ENCODE measurements at places on chromosomes 5 and 9. TPM values are rescaled to one million over a fixed set of nuclear protein-coding genes. Genes with fewer than 3 reads are reported as not detected.

DNA sequence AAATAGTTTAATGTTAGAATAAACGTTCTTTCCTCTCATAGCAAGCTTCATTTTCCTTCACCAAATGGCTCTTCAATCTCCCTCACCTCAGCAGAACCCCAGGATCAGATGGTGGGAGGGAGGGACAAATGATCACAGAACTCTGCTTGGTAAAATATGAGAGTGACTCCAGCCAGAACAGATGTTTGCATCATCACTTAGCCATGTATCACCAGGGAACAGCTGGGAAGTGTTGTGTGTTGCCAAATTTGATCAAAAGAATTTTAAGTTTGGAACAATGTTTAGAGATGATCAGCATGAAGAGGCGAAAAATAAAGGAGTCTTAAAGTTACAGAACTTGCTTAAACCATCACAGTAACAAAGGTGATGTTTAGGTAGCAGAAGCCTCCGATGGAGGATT, 115.7 kb downstream of the FRMD3 start:
- no peak for DNase-seq

DNA sequence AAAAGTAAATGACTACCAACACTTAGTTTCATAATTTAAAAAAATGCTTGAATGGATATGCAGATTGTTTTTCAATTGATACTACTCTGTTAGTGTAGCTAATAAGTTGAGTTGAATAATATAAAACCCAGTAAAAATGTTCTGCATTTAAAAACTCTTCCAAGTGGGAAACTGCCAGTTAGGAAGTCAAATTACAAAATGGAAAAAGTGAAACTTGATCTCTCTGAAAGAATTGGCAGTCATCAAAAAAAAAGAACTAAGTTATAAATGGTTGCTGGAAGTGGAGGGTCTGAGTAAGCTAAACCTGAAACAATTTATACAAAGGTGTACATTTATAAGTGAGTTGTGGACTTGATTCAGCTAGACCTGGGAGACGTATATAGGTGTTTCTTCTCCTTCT, 52.4 kb downstream of the VCAN start:
- DNase-seq = no peak

GRCh38 chr5:147303976-147304375, 69.2 kb downstream of the STK32A start:
- DNase-seq = no peak

GRCh38 chr5:76337953-76338451, 65.1 kb upstream of the IQGAP2 start:
- DNase-seq = peak; percentile 51

GRCh38 chr5:147483188-147483790, 26.6 kb downstream of the DPYSL3 start:
- DNase-seq = no peak

GRCh38 chr9:105246656-105247173, 2.3 kb downstream of the SLC44A1 start:
- no peak for DNase-seq

DNA sequence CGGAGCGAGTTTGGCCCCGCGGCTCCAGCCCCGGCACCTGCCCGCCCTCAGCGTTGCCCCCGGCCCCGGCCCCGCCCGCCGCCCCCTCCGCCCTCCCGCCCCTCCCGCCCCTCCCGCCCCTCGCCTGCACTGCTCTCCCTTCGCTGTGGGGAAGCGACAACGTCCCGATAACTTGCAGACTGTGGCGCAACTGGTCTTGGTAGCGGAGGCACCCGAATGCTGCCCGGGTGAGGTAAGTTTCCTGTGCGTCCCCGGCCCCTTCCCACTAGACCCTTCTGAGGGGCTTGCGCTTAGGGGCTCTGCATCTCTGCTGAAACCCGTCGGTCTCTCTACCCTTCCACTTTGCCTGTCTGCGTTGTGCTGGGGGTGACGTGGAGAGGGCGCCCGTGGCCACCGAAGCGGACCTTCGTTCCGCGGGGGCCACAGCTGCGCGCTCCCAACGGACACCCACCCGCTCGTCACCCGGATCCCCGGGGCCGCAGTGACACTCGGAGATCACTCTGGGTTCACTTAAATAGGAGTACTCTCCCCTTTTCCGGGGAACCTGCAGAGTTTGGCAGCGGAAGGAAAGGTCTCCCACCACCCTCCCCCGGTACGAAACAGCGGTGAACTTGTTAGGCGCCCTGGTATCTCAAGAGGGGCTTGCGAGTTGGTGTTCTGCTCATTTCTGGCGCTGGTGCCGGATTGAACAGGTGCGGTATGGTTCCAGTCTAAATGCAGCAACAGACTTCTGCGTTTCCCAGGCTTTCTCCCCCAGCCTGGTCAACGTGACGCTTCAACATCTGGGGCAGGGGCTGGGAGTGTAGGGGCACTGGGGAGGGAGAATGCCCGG, 707 bp downstream of the PIP5K1B start:
- peak; percentile 73 for DNase-seq

GRCh38 chr5:112210430-112211005, 208.6 kb downstream of the EPB41L4A start:
- no peak for DNase-seq

DNA sequence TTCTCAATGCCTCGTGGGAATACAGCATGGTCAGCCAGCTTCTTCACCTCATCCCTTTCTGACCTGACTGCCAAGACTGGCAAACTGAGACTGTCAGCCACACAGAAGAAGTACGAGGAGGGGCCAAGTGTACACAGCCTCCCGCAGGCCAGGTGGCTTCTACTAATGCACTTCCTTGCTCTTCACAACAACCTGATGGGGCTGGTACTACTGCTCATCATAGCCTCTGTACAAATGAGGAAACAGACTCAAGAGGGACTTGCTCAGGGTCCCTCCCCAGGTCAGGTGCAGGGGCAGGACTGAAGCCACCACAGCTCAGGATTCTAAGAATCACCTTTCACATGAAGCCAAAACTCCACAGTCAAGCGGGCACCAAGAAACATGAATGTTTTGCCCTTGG, 21.3 kb downstream of the NIPAL4 start:
- no peak for DNase-seq

DNA sequence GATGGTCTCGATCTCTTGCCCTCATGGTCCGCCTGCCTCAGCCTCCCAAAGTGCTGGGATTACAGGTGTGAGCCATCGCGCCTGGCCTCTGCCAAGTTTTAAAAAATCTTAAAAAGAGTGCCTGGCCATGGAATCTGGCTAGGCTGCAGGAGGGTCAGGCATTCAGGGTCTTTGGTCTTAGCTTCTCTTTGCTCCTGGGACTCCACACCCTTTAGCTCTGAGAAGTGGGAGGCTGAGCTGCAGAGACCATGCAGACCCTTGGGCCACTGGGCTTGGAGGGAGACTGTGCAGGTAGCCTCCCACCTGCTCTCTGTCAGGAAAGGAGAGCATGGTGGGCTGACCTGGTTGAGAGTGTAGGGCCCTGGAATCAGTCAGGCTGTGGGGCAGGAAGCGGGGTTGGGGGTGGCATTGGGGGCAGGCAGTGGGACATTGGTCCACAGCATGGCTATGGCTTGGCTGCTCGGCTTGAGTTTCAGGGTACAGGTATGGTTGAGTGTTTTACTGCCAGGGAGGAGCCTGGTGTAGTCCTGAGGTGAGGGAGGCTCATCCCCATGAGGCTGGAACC, 20.8 kb downstream of the PHF2 start:
- no peak for DNase-seq

GRCh38 chr5:139341187-139341688, 416 bp upstream of the PAIP2 start:
- no peak for DNase-seq

GRCh38 chr5:42631241-42631640, 125.4 kb upstream of the CCDC152 start:
- DNase-seq = no peak

DNA sequence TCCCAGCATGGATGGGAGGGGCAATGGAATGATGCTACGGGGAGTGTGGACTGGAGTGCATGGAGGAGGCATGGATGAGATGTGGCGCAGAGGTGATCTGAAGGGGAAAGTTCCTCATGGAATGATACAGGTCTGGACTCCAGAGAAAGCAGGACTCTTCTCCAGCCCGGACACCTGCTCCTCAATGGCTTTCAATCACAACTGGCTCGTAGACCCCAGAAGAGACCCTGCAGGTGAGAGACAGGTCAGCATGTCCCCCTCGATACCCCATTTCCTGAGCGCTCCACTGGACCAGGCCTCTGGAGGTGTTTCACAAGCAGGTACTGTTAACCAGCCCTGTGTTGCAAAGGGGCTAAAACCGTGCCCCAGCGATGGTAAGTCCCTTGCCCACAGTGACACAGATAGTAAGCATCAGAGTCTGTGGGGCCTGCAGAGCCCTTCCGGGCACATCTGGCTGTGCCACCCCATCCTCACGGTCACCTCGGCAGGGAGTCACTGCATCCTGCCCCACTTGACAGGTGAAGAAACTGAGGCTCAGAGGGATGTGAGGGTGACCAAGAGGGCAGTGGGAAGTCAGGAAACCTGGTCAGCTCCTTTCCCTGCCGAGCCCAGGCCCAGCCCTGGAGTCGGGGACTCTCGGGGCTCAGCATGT, 5.5 kb upstream of the DPM2 start:
- DNase-seq = peak; percentile 53

DNA sequence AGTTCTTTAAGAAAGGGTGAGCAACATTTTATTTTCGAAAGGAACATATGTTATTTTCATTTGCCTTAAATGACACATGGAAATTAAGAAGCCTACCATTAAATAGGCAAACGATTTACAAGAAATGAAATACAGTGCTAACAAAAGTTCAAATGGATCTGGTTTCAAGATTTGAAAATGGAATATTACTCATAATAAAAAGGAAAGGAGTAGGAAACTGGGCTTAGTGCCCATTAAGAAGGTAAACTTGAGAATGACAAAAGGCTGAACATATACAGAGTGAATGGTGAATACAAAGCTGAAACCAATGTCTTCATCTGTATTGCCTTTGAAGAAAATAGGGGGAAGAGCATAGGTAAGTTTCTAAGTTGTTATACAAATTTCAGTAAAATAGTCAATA, 974.2 kb upstream of the C9orf72 start:
- no peak for DNase-seq

- no peak for DNase-seq
Measured at GRCh38 chr9:136082496-136083361, 12.4 kb downstream of the NACC2 start.

GRCh38 chr9:123725389-123725788, 204.5 kb downstream of the DENND1A start:
- DNase-seq = no peak

DNA sequence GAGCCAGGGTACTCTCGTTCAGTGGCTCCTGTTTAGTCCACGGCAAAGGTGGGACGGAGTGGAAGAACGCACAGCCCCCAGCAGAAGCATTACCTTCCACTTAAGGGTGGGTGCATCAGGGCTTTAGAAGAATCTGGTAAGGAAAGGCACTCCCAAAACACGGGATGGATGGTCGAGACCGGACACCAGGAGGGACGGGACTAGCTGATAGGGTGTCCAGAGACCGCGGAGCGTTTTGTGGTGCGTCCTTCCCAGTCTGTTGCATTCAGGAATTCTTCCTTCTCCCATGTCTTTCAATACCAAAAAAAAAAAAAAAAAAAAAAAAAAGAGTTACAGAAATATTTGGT, 545 bp upstream of the CTSV start:
- no peak for DNase-seq

DNA sequence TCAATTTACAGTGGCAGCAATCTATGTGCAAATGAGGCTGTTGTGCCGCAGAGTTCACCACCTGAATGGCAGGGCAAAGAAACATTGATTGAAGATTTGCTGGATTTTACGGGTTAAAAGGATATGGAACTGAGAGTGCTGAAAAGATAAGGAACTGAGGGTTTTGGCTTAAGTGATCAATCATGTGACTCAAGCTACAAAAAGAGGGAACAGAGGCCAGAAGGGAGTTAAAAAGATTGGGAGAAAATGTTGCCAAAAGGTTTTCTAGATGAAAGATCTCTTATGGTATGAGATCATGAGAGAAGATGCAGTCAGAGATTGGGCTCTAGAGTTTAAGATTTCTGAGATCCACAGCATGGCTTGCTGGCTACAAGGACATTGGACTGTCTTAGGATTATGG, 7.9 kb upstream of the RIMOC1 start:
- DNase-seq = no peak

- peak; percentile 22 for DNase-seq
Measured at GRCh38 chr9:4970970-4971641, 14.0 kb upstream of the JAK2 start.

DNA sequence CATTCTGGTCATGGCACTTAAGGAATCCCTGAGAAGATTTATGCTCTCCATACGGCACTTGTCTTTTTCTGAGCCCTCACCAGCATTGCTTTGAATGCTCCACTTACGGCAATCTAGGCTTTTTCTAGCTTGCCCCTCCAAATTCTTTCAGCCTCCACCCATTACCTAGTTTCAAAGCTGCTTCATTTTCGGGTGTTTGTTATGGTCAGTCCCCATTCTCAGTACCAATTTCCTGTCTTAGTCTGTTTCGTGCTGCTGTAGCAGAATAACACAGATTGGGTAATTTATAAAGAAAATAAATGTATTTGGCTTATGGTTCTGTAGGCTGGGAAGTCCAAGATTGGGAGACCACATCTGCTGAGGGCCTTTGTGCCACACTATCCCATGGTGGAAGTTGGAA, 42.0 kb downstream of the ARHGEF28 start:
- no peak for DNase-seq

GRCh38 chr9:136095070-136096058, at the start of gene NACC2:
NACC2 (minus strand) TSS chr9:136095289; CDS start chr9:136050521, 44,768 bp downstream.
- DNase-seq = peak; percentile 82

DNA sequence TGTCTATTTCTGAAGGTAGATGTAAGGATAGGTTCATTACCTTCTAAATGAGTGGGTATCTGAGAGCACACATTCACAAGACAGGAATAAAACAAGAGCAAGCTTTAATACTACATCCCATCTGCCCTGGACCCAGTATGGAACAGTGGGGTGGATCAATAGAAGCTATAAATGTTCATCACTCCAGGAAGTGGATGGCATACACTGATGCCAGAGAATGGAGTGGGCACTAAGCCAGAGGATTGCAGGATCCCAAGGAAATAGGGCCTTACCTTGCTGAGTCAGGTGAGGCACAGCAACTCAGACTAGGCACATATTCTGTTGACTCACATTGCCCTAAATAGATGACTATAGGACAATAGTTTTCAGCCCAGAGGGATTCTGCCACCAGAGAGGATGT, 21.3 kb upstream of the COX7C start:
- no peak for DNase-seq

- DNase-seq = no peak
Measured at GRCh38 chr9:110615498-110615897, 36.0 kb upstream of the SVEP1 start.

DNA sequence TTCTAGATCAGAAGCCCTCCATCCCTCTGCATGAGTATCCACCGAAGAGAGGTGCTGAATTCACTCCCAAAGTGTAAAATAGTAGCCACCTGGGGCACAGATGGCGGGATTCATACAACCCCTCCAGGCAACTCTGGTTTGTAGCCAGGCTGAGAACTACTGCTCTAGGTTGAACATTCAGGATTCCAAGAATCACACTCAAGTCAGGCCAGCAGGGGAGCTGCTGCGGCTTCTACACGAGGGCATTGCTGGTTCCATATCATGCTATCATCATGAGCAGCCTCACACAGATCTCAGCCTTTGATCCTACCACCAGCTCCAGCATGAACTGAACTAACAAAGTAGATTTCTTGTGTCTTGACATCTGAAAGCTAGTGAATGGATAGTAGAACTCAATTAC, 367.9 kb downstream of the DIRAS2 start:
- no peak for DNase-seq

Gene MARCOL
- not detected for total RNA-seq

Gene FOXD4L4
- 0.27 TPM for total RNA-seq

Gene PALM2AKAP2
- 5.3 TPM for total RNA-seq

Gene TRPM6
- total RNA-seq = 39.3 TPM

Gene MYORG
- total RNA-seq = 63.4 TPM

All from mucosa of descending colon (tissue), 3 donors.